ENCODE measurements at places on chromosomes 3 and 15. TPM values are rescaled to one million over a fixed set of nuclear protein-coding genes. Genes with fewer than 3 reads are reported as not detected.

DNA sequence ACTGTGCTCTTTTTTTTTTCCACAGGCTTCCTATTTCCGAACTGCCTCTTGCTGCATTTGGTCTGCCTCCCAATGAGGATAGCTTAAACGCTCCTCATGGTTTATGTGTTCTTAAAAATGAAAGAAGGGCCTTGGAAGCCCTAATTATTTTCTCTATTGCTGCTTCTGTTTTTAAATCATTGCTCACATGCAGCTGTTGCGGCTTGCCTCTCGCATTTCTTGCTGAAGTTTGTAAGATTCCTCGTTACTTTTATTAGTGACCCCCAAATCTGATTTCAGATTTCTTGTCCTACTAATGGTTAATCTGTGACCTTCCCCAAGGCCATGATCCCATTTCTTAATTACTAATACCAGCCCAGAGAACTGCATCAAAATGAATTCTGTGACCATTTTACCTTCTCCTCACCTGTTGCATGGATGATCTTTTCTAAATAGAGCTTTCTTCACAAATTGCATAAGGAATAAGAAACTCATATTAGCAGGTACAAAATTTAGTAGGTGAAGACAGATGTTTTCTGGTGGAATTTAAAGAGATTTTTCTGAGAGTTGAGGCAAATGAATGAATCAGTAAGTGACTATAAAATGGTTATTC, 1.8 kb downstream of the UBE2E1 start:
- DNase-seq, result peak; percentile 51

DNA sequence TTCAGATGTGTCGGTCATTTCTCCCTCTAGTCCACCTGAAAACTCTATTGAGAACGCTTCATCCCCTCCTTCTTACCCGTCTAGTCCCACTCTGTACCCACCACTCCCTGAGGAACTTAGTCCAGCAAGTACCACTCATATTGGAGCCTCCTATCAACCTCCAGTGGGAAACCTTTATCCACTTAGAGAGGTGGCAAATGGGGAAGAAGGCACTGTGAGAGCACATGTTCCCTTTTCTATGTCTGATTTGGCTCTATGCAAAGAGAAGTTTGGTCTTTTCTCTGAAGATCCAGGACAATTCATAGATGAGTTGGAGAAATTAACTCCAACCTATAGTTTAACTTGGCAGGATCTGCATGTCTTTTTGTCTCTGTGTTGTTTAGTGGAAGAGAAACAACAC, 17.0 kb upstream of the RPN1 start:
- no peak for DNase-seq

FETUB gene
- not detected for total RNA-seq

THAP10 gene
- total RNA-seq, result 3.6 TPM

AP2M1 gene
- 876 TPM for total RNA-seq

- DNase-seq, result peak; percentile 23
Measured at GRCh38 chr3:189144645-189145044, 27.1 kb upstream of the TPRG1 start.

DNA sequence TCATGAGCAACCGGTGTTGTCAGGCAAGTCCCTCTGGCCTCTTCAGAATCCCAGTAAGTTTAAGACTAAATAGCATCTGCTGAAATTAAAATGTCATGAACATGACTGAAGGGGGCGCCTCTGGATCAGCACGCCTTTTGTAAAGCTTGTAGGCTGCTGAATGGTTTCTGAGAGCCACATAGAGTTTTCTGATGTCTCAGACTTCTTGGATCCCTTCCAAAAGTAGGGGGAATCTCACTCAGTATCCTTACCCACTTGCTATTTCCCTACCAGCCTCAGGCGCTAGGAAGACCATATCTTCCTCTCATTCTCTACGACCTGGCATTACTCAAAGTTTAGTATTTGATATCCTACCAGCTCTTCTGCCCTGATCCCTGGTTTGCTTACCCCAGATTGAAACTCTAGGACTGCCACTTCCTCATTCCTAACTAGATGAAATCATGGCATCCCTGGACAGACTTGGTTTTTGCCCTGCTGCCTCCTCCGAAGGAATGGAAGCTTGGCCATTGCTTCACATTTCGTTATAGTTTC, 62.7 kb upstream of the CD47 start:
- peak; percentile 75 for DNase-seq

TF gene
- not detected for total RNA-seq

DNA sequence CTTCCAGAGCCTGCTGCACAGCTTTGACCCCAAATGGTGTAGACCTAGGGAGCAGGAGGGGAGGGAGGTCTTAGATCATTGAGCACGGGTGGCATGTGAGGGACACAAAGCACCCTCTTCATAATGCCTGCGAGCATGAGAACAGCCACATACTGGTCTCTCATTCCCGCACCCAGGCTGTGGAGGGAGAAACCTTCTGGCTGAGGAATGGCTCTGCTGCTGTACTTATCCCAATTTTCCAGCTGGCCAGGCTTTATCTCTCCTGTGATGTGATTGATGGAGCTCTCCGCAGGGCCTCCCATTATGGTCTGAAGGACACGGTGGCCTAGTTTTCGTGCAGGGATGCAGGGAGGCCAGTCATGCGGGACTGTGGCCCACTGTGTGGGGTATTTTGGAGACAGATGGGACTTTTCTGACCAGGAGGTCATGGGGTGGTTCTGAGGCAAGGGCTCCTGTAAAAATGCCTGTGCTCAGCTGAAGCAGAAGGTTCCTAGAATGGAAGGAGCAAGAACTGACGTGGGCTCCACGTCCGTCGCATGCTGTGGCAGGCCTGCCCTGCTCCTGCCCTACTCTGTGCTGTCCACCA, 251.5 kb downstream of the PLCL2 start:
- no peak for DNase-seq

NR2C2 gene
- total RNA-seq, result 17.2 TPM

P2RY13 gene
- not detected for total RNA-seq

DNA sequence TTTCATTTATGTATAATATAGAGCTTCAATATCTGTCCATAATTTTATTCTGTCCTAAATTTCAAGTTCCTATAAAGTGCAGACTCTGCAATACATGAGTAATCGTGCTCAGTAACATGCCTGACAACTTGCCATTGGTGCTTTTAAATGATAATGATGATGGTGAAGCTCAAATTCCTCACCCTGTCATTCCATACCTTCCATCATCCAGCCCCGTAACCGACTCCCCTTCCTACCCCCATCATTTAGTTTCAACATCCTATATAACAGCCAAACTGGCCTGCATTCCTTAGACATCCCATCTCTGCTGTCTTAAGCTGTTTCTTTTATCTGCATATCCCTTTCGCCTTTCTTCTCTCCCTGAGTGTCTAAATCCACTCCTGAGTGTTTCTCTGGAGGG, 67.2 kb upstream of the DLG1 start:
- no peak for DNase-seq

DNA sequence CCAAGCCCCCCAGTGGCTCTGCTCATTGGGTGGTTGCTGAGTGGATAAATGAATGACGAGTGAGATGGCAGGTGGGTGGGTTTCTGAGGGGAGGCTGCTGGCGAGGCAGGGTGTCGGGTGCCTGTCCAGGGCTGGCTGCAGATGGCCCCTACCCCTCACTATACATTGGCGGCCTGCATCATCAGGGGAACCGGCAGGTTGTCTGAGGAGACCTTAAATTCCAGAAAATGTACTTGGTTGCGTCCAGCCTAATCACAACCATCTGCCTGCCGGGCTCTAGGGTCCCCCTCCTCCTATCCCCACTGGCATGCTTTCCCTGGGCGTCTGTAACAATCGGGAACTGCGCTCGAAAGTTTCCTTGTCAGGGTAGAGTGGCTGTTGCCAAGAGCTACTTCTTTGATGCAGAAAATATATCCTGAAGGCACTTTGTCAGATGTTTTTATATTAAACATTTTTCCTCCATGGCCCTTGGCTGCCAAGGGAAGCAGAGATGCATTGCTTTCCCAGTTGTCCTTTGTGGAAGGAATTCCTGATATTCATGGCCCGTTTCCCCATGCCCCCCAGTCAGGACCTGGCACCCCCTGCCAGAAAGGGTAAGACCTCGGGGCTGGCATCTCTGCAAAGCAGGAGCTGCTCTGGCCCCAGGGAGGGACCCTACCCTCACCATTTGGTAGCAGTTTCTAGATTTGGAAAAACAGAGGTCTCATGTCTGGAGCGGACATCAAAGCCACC, 22.9 kb downstream of the SMAD6 start:
- DNase-seq, result no peak

MKRN2OS gene
- not detected for total RNA-seq

PCBP4 gene
- 70.8 TPM for total RNA-seq

GRIP2 gene
- total RNA-seq, result under 0.01 TPM

- peak; percentile 12 for DNase-seq
Measured at GRCh38 chr3:106913111-106913698, 464.0 kb upstream of the CCDC54 start.

- DNase-seq, result no peak
Measured at GRCh38 chr15:88704791-88705768, 66.3 kb downstream of the ISG20 start.

DPPA2 gene
- total RNA-seq, result not detected

MNS1 gene
- total RNA-seq, result 0.36 TPM

DNA sequence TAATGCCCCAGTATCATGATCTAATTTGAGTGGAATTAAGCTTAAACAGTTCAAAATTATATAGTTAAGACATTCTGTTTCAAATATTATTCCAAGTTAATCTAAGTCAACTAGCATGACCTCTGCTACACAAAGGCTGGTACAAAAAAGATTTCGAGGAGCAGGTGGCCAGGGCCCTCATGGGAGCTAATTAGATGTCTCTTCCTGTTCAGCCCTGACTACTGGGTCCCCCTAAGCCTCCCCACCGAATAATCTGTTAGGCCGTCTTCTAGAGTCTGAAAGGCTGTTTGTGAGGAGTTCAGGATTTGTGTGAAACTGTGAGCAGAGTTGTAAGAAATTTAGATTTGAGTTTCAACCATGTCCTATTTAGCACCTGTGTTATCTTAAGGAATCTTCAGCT, 75.4 kb downstream of the PPM1L start:
- DNase-seq, result no peak

KNG1 gene
- total RNA-seq, result not detected

ZCWPW2 gene
- total RNA-seq, result 0.56 TPM

DNA sequence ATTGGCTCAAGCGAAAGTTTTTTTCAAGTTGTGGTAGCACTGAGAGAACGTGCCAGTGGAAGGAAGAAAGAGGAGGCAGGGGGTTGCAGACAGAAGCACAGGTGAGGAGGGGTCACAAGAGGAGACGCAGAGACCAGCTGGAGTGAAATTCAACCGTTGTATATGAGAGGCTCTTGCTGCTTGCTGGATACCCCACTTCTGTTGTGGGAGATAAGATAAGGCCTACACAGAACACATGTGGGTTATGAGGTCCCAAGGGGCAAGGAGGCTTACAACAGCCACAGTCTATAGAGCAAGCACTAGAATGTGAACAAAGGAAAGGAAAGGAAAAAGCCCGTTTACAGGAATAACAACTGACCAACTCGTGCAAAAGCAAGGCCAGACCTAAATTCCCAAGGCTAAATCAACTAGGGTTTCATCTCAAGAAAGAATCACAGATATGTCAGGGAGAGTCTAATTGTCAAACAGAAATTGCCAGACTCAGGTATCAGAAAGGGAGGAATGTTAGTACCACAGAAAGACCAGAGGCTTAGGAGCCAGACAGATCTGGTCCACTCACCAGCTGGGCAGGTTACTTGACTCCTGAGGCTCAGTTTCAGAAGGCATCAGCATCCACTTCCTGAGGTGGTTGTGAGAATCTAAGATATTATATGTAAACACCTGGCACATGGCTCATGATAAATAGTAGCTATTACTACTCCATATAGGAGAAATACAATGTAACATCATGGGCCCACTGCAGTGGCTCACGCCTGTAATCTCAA, 60.9 kb downstream of the MSL2 start:
- no peak for DNase-seq

DNA sequence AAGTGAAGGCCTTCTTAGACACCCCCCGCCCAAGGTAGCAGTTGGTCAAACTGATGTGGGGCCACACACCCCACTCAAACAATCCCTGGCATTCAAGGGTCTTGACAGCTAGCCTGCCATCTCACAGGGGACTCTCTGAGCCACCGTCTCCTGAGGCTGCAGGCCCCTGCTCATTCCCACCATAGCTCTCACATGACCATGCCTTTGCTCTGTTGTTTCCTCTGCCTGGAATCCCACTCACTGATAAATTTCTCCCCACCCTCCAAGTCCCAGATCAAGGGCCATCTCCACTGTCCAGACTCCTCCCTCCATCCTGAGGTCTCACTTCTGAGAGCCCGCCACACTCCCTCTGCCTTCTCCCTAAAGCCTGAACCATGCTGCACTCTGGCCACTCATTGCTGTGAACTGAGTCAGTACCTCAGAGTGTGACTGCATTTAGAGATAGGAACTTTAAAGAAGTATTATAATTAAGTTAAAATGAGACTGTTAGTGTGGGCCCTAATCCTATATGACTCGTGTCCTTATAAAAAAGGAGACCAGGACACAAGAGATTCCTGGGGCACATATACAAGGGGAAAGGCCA, 10.0 kb downstream of the WNT7A start:
- no peak for DNase-seq

HEXA gene
- total RNA-seq, result 17.5 TPM

GRCh38 chr15:75661100-75661755, 13.5 kb downstream of the SNX33 start:
- peak; percentile 91 for DNase-seq

NANOGP8 gene
- total RNA-seq, result not detected

DNA sequence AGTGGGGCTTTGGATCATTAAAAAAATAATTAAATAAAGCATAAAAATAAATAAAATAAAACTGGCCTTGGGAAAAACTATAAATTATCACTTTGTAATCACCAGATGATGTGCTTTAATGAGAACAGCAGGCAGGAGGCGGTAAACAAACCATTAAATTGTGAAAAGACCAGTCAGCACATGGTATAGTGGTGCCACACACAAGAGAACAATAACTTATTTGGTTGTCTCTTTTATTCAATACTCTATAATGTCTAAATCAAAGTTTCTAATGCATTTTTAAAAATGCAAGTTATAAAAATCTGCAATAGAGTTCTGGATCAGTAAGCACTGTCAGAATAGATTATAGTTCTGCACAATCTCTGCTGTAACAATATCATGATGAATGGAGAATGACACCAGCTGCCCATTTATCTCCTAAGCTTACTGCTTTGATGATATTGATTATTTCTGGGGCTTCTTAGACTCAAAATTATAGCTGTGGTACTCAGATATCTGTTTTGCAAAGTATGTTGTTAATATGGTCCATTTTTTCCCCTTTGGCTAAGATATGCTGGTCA, 259.3 kb downstream of the NAALADL2 start:
- no peak for DNase-seq

GRCh38 chr3:106097817-106098435, 229.1 kb upstream of the CBLB start:
- DNase-seq, result peak; percentile 51

ALDH1A3 gene
- total RNA-seq, result 5.0 TPM

- no peak for DNase-seq
Measured at GRCh38 chr15:29681166-29681845, 141.0 kb downstream of the TJP1 start.

- no peak for DNase-seq
Measured at GRCh38 chr3:102230057-102230456, 204.8 kb upstream of the ZPLD1 start.
